Esophagus squamous epithelium (tissue), 5 donors: ENCODE measurements at places on chromosomes 12 and 14.

DNA sequence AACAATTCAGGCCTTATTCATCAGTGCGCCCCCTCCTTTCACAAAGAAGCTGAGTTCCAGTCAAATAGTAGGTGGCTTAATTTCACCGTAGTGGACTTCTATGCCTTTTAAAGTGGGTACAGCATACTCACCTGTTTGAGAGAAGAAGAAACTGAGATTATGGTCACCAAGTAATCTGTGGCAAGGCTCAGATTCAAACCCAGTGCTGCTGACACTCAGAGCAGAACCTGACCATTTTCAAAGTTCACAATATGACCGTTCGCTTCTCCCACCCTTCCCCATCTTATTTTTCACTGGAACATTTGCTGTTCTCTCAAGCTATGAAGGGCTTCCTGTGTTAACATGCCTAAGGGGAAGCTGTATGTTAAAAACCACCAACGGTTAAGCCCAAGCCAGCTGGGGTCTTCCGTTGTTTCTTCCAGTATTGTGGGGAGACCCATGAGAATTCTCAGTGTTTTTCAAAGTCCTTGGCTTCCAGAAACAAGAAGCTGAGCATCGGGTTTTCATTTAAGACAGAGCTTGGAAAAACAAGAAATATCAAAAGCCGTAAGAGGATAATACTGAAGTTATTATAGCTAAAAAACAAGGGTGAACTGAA, 6.1 kb upstream of the PSMA6 start:
- H3K36me3 ChIP-seq = no peaks in the 10 kb centered on the region
- peak overlapping the region; percentile 50 for H3K27ac ChIP-seq
- no peak overlapping the region for H3K4me3 ChIP-seq
- H3K27me3 ChIP-seq = no peaks in the 10 kb centered on the region
- H3K4me1 ChIP-seq = peaks cover 6% of the 10 kb centered on the region
- DNase-seq = no peak

DNA sequence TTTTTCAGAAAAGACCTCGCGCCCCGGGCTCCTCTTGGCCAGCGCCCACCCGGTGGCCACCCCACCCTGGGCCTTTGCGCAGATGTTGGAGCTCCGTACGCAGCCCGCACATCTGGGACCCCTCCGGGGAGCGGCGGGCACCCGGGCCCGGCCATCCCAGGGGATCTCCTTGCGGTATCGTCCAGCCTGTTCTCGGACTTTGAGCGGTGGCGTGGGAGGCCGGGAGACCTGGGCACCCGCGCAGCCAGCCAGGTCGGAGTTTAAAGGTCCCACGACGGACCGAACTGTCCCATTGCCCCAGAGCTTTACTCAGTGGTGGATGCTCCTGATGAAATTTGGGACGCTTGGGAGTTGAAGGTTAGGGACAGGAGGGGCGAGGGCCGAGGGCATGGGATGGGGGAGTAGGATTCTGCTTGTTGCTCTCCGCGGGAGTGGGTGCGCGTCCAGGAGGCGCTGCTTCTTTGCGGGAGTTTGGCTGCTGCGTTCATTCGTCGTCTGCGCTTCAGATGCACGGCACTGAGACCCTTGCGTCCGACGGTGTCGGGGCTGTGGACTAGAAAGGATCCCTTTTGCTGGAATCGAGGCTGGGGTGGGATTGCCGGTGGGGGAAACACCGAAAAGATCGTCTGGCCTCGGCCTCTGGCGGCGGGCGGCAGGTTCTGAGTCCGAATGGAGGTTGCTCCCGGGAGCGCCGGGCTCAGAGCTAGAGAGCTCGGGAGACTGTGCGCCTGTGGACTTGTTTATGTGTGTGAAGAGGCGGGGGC, 1.4 kb downstream of the NTF3 start:
- DNase-seq = no peak
- peaks cover 23% of the 10 kb centered on the region for H3K4me1 ChIP-seq
- peak overlapping the region; percentile 21 for H3K27ac ChIP-seq
- no peaks in the 10 kb centered on the region for H3K36me3 ChIP-seq
- H3K4me3 ChIP-seq = peak overlapping the region; percentile 67

DNA sequence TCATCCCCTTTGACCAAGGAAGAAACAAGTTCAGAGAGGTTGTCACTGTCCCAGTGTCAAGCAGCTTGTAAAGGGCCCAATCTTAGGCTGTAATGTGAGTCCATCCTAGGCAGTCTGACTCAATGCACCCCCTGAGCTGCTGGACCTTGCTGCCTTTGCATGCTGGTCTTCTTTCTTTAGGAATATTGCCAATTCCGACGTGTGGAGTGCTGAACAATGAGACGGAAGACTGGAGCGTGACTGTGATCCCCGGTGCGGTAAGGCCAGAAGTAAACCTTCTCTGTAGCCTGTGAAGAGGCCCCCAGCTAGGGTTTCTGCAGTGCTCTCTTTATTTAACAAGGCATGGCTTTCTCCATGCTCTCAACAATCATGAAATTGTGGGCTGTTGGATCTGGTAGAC, 963 bp downstream of the TCTN2 start:
- peak overlapping the region; percentile 72 for H3K4me3 ChIP-seq
- no peaks in the 10 kb centered on the region for H3K27me3 ChIP-seq
- peaks cover 27% of the 10 kb centered on the region for H3K4me1 ChIP-seq
- peaks cover 34% of the 10 kb centered on the region for H3K36me3 ChIP-seq
- no peak for DNase-seq

GRCh38 chr14:38951451-38951850, 151.6 kb downstream of the SEC23A start:
- H3K36me3 ChIP-seq = no peaks in the 10 kb centered on the region
- peaks cover 11% of the 10 kb centered on the region for H3K4me1 ChIP-seq
- no peak for DNase-seq
- H3K4me3 ChIP-seq = no peak overlapping the region

GRCh38 chr12:85951823-85952222, 77.7 kb downstream of the NTS start:
- H3K4me3 ChIP-seq = no peak overlapping the region
- H3K27ac ChIP-seq = no peak overlapping the region
- DNase-seq = no peak

- no peaks in the 10 kb centered on the region for H3K27me3 ChIP-seq
- H3K4me1 ChIP-seq = no peaks in the 10 kb centered on the region
- no peaks in the 10 kb centered on the region for H3K36me3 ChIP-seq
- no peak overlapping the region for H3K27ac ChIP-seq
- no peak for DNase-seq
Measured at GRCh38 chr12:101619858-101620761, 25.3 kb downstream of the MYBPC1 start.

GRCh38 chr12:101945369-101946232, 68.2 kb downstream of the DRAM1 start:
- no peak overlapping the region for H3K4me3 ChIP-seq
- H3K36me3 ChIP-seq = no peaks in the 10 kb centered on the region
- H3K27ac ChIP-seq = peak overlapping the region; percentile 52

GRCh38 chr12:42277396-42278127, 39.5 kb upstream of the YAF2 start:
- H3K27me3 ChIP-seq = no peaks in the 10 kb centered on the region
- no peak overlapping the region for H3K27ac ChIP-seq
- H3K4me1 ChIP-seq = no peaks in the 10 kb centered on the region
- no peak for DNase-seq
- H3K4me3 ChIP-seq = no peak overlapping the region
- H3K36me3 ChIP-seq = no peaks in the 10 kb centered on the region

- peak overlapping the region; percentile 80 for H3K27ac ChIP-seq
- H3K36me3 ChIP-seq = no peaks in the 10 kb centered on the region
- H3K27me3 ChIP-seq = no peaks in the 10 kb centered on the region
- DNase-seq = no peak
Measured at GRCh38 chr12:55703288-55703687, 4.4 kb downstream of the ITGA7 start.

DNA sequence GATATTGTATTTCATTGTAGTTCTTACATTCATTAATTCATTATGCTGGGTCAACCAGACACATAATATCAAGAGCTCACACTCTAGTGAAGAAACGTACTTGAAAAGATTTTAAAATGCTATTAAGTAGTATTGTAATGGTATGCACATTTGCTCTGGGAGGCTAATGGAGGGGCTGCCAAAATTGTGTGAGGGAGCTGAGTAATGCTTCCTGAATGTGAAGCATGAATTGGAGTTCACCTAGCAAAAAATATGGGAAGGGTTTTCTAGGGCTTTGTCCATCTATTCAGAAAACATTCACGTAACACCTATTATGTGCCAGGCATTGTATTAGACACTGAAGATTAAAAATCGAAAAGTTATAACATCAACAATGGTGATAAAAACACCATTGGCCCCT, 403.8 kb upstream of the PDE3A start:
- H3K4me3 ChIP-seq = no peak overlapping the region
- H3K36me3 ChIP-seq = no peaks in the 10 kb centered on the region
- H3K4me1 ChIP-seq = peaks cover 6% of the 10 kb centered on the region
- DNase-seq = no peak

DNA sequence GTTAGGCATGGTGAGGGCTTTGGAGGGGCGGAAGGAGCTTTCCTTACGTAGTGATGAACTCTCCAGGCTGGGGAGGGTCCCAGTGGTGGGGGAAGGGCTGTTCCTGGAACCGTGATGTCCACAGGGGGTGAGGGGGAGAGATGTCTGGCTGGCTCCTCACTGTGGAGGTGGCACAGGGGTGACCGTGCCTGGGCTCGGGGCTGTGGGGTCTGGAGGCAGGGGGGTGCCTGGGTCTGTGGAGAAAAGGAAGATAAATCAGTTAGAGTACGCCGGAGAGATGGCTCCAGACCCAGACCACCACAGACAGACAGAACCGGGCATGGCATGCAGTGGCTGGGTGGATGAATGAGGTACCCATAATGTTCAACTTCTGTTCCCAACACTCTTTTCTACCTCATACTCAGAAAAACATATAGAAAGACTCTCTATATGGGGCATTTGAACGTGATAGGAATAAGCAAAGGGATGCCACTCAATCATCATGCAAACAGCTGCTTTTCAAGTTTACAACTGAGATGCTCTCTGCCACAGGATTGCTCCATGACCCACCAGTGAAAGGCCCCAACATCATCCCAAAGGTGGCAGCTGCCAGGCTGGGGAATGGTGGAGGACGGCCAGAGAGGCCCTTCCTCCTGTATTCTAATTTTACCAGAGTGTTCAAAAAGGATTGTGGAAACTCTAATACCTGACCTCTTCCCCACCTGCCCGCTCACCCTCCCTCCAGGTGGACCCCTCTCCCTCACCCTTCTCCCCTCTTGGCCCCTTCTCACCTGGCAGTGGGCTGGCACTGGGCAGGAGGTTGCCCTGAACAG, 5.6 kb downstream of the MYL6 start:
- H3K36me3 ChIP-seq = peaks cover 61% of the 10 kb centered on the region
- no peaks in the 10 kb centered on the region for H3K27me3 ChIP-seq
- H3K27ac ChIP-seq = peak overlapping the region; percentile 93
- no peak for DNase-seq
- peaks cover 40% of the 10 kb centered on the region for H3K4me1 ChIP-seq
- H3K4me3 ChIP-seq = no peak overlapping the region

- H3K27ac ChIP-seq = no peak overlapping the region
- no peaks in the 10 kb centered on the region for H3K36me3 ChIP-seq
- DNase-seq = no peak
- H3K4me3 ChIP-seq = no peak overlapping the region
- H3K27me3 ChIP-seq = no peaks in the 10 kb centered on the region
- H3K4me1 ChIP-seq = no peaks in the 10 kb centered on the region
Measured at GRCh38 chr14:76346391-76347160, 29.4 kb upstream of the ESRRB start.
